ENCODE measurements at places on chromosomes 6 and 20.

GRCh38 chr20:18276821-18277220, 11.5 kb upstream of the ZNF133 start:
- peak; percentile 6 for DNase-seq

- no peak for DNase-seq
These were observed 144.5 kb downstream of the CDH26 start for GRCh38 chr20:60102665-60103210.

- no peak for DNase-seq
These were observed 17.8 kb downstream of the ARMC12 start for GRCh38 chr6:35754452-35755277.

DNA sequence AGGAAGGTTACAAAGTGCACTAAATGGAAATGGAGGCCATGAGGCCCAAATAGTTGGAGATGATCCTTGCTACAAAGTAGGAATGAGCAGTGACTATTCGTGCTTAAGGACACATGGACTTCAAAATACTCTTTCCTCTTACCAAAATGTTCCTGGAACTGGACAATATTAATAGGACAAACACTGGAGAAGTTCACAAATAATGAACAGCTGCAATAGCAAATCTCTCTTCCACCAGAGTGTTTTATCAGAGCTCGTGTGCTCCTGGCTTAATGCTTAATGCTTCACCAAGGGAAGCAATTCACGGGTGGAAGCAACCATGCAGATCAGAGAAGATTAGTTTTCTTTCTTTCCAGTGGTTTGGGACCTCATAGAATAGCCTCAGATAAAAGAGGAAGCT, 435.4 kb downstream of the BCKDHB start:
- no peak for DNase-seq

DNA sequence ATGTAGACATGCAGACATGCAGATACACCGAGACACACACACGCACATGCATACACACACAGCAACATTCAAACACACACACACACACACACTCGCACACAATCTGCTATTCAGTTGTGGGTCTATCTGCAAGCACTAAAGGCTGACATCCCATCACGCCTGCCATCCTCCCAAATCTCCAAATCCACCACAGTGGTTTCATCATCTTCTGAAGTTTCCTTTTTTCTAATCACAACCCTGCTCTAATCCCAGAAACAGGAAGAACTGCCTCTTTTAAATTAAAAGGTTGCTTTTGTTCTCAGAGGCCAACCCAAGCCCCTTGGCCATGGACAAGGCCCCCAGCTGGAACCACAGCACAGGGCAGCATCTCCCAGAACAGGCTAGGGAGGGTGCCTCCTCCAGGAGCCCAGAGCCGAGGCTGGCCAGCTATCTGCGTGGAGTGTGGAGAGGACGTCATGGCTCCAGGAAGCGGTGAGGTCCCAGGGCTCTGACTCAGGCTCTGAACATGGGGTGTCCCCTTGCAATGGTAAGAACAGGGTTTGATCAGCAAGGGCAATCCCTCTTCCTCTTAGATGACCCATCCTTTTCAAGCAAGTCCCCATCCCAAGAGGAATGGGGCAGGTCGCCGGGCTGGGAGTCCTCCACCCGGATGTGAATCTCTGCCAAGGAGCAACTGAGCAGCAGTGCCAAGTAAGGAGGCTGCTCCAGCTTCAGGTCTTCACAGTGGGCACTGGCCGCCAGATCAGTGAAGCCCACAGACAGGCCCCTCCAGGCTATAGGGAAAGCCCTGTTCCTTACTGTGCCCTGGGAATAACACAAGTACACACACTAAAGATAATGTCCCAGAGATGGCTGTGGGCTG, 14.7 kb downstream of the FOXF2 start:
- DNase-seq, result no peak

DNA sequence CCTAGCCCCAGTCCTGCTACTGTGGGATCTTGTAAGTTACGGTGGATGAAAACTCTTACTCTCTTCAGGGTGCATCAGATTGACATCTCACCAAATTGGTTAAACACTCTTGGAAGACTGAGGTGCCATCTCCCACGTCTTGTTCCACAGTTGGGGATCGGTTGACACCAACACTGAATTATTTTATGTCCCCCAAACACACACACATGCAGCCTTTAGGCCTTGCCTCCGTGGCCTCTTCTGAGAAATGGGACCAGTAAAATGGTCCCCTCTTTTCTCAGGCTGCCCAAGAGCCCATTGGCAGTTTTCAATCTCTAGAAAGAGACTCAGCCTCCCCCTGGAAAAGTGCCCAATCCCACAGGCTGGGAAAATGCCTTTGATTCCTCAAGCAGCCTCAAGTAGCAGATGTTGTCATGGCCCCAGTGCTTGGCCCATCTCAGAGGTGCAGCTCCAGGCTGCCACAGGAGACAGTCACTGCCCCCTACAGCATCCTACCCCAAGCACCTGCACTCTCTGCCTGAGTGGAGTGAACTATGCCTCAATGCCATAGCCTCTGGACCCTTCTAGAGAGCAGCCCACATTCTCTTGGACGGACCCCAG, 163.9 kb downstream of the ANKRD60 start:
- DNase-seq, result no peak

- DNase-seq, result no peak
These were observed 1.9 kb upstream of the PTPN1 start for GRCh38 chr20:50508171-50508755.

DNA sequence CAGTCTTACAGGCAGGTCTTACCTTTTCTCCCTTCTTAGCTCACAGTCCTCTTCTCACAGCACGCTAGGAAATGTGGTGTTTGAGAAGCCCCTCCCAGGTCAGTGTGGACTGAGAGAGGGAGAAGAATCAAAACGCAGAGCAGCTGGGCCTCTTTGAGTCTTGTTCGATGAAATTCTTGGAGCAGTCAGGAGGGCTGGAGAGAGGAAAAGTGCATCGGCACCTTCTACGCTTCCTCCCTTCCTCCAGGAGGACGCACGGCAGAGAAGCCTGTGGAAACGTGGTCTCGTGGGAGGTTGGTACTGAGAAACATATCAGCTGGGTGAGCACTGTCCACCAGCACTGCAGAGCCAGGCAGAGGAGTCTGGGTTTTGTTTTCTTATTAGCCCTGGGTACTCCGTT, 52.7 kb downstream of the TXLNB start:
- DNase-seq, result no peak

DNA sequence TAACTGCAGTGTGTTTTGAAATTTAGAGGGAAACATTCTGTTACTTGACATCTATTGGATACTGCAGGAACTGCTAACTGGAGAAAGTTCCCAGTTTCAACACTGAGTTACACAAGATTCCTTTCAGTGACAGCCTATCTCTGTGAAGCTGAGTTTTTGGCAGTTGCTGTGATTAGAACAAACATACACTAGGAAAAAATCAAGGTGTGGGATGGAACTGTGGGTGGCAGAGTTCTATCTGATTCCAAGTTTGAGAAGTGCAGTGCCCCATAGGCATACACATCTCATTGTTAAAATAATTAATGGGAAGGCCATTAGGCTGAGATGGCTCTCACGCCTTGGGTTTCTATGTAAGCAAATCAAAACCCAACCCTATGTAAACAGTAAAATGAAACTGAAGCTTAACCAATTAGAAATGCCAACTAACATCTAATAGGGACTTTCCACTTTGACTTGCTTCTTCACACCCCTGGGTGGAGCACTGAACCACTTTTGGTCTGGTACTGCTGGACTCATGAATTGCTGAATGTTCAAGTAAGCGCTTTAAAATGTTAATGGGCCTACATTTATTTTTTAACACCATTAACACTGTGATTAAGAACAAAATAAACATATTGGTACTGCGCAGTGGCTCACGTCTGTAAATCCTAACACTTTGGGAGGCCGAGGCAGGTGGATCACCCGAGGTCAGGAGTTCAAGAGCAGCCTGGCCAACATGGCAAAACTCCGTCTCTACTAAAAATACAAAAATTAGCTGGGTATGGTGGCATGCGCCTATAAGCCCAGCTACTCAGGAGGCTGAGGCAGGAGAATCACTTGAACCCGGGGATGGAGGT, 55.2 kb upstream of the TBC1D7 start:
- no peak for DNase-seq

GRCh38 chr20:57680131-57680716, 29.6 kb downstream of the PMEPA1 start:
- no peak for DNase-seq

- no peak for DNase-seq
These were observed 161.4 kb upstream of the FLRT3 start for GRCh38 chr20:14498772-14499171.

- DNase-seq, result no peak
These were observed 2.0 kb downstream of the FIG4 start for GRCh38 chr6:109693111-109693510.

DNA sequence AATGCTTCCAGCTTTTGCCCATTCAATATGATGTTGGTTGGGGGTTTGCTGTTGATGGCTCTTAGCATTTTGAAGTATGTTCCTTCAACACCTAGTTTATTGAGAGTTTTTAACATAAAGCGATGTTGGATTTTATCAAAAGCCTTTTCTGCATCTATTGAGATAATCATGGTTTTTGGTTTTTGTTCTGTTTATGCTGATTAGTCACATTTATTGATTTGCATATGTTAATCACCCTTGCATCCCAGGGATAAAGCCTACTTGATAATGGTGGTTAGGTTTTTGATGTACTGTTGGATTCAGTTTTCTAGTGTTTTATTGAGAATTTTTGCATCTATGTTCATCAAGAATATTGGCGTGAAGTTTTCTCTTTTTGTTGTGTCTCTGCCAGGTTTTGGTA, 40.4 kb upstream of the COL9A1 start:
- no peak for DNase-seq

GRCh38 chr6:157287923-157288322, 35.4 kb downstream of the TMEM242 start:
- no peak for DNase-seq

- DNase-seq, result no peak
These were observed 481.1 kb upstream of the MAN1A1 start for GRCh38 chr6:119830494-119831295.

DNA sequence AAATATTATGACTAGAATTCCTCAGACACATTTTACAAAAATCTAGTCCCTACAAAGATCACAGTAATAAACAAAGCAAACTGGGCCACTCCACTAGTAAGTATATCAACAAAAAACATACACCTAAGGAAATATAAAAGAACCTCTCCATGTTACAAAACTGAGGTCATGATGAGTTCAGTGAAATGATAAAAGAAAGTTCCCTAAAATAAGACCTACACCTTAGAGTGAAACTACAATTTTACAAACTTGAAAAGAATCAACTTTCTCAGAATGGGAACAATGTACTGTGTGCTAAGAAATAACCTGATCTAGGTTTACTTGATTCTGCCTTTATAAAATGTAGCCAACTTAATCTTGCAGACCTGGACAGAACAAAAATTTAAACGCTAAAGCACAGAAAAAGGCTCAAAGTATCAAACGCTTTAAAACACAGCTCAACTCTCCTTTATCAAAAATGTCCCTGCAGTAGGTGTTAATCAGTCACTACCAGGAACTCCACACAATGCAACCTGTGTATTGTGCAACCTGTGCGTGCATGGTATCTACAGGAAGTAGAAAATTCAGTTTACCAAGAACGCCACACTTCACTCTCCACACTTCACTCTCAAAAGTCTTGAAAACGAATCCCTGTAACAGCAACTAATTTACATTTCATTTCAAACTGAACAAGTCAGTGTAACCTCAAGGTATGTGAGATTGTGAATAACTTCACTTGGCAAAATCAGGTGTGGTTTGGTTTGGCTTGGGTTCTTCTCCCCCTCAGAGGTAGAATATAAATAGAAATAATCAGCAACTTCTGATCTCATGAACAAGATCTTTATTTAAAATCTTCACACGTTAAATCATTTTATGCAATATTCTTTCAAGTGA, 1.8 kb downstream of the RALGAPA2 start:
- no peak for DNase-seq

DNA sequence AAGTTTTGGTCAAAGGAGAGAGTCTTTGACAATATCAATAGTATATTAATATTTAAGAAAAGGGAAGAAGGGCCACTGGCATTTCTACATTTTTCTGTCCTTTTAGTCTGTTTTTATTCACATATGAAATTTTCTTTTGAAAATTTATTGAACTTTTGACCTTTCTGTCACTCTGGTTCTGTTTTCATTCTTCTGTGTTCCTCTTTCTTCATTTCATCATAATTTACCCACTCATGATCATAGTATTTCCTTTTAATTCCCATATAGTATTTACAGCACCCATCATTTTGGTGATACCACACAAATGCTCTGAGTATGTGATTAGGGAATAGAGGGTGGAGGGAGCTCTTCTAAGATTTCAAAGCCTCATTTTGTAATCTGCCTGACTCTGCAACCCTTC, 142.8 kb downstream of the GJA1 start:
- no peak for DNase-seq

DNA sequence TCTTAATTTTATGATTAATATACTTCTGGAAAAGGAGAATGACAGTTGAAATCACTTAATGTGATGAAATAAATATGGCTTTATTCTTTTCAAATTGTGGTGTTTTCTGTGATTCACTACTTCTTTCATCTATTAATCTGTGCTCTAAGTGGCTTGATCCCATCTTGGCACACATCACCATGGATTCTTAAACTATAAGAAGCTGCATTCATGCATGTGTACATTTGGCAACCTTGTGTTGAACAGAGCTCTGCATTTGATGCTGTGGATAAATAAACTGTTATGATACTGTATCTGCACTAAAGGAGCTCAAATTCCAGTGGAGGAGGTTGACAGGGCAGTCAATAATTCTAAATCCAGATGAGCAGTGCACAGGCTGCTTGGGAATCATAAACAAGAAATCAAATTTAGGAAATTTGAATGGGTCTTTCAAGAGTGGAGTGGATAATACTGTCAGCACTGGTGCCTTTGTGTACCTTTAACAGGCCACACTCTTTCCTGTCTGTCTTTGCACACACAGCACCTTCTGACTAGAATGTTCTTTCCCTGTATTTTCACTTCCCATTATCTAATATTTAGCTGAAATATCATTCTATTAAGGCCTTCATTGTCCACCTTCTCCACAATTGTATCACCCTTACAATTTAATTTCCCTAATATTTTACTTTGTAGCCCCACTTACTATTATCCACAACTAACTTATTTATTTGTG, 252.9 kb downstream of the GRM1 start:
- DNase-seq, result no peak

DNA sequence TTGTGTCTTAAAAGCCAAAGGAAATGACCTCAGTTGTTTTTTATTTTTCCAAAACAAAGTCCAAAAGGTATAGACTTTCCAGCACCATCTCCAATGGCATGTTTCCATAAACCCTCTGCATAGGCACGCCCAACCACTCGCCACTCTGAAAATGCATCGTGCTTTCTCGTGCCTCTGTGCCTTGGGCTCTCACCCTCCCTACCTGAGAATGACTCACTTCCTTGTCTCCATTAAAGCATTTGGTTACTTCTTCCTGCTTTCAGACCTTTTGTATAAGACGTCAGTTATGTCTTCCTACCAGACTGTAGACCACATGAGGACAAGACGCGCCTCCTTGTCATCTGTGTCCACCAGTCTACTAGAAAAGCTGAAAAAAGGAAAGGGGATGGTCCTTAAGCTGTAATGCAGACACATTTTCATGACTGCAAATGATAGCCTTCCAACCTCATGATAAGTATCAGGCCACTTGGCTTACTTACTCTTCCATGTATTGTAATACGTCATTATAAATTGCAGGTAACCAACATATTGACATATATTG, 61.2 kb upstream of the CDYL start:
- DNase-seq, result no peak

- no peak for DNase-seq
These were observed 20.5 kb upstream of the TTPAL start for GRCh38 chr20:44455126-44455525.

- DNase-seq, result no peak
These were observed 116.9 kb downstream of the TTLL2 start for GRCh38 chr6:167441715-167442206.
